Stimulated activated CD8-positive, alpha-beta memory T cell treated with anti-CD3 and anti-CD28 coated beads, Interleukin-12 subunit alpha, Interleukin-12 subunit beta, amount 100 ng/mL, for 4 hours (primary cell): ENCODE measurements at places on chromosomes 16 and 17.

DNA sequence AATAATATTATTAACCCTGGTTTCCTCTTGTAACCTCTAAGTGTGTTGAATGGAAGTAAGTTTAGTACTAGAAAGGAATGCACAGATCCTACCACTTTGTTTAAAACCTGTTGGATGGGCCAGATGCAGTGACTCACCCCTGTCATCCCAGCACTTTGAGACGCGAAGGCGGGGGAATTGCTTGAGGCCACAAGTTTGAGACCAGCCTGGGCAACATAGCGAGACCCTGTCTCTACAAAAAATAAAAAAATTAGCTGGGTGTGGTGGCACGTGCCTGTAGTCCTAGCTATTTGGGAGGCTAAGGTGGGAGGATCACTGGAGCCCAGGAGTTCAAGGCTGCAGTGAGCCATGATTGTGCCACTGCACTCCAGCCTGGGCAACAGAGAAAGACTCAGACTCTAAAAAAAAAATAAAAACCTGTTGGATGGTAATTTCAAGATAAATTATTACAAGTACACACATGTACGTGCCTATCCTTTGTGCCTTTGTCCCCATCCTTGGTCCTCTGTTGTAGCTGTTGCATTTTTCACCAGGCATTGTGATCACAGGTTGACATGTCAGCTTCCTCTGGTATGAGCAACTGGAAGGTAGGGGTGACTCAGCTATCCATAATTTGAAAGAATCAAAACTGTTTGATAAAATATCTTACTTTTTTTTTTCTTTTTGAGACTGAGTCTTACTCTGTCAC, 30.7 kb upstream of the METTL9 start:
- DNase-seq: no peak

GRCh38 chr16:26391833-26392232, 674.9 kb upstream of the C16orf82 start:
- no peak for DNase-seq

GRCh38 chr16:29182501-29182900, 197.6 kb downstream of the LAT start:
- DNase-seq: no peak

DNA sequence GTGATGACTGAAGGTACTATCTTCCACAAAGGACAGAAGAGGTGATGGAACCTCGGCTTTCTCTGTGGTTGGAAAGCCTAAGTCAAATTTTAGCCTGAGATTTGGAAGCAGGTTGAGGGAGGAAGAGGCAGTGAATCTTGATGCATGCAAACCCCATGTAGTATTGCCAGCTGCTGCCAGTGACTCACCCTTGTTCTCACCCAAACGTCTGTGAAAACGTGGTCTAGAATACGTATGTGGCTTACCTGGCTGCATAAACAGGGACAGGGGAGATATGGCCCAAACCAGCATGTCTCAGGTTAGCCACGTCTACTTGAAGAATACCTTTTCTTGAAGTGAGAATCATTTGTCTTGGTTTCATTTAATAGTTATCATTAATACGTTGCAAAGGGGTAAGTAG, 438.0 kb upstream of the MAF start:
- DNase-seq: no peak

DNA sequence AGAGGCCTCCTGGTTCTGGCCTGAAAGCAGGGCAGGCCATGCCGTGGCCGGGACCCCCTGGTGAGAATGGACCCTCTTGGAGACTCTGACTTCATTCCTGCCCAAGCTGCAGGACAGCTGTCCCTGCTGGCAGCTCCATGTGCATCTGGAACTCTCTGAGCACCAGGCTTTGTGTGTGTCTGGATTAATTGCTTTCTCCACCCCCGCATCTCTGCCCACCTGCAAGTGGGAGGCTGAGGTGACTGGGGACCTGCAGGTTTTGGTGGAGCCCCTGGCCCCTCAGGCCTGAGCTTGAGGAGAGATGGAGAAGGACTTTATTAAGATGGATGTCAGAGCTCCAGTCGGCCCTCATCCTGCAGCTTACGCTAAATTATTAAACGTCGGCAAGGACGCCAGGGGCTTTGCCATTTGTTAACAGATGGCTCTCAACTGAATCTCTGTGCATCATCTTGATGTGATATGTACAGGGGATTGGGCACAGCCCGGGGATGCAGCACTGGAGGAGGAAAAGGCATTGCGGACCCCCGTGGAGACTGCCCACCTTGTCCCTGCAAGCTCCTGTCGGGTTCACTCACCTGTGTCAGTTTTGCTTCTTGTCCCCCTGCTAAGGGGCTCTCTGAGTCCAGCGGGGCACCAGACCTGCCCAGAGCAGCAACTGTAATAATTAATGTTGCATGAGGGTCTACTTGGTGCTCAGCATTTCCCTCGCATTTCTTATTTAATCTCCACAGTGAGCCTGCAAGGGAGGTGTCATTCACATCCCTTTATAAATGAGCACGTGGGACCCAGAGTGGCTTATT, 154.1 kb upstream of the RPL38 start:
- DNase-seq: no peak

GRCh38 chr16:75024594-75024993, 25.8 kb downstream of the ZNRF1 start:
- DNase-seq: no peak

- DNase-seq: no peak
These were observed 8.5 kb upstream of the ERN1 start for GRCh38 chr17:64138441-64138840.
